Aorta (tissue), 5 donors: ENCODE measurements at places on chromosomes 11 and 22. TPM values are rescaled to one million over a fixed set of nuclear protein-coding genes. Genes with fewer than 3 reads are reported as not detected.

The RIMBP3B gene
- total RNA-seq = 0.66 TPM

The RAB39A gene
- 2.5 TPM for total RNA-seq

The CRYBA4 gene
- not detected for total RNA-seq

The FGF19 gene
- total RNA-seq = not detected

The CEND1 gene
- not detected for total RNA-seq

The ACO2 gene
- 53.7 TPM for total RNA-seq

The TEX12 gene
- total RNA-seq = 0.57 TPM

The PKDREJ gene
- 0.15 TPM for total RNA-seq

The CFAP300 gene
- 3.2 TPM for total RNA-seq

The BTBD18 gene
- not detected for total RNA-seq

The RFPL3 gene
- not detected for total RNA-seq

The KLHL35 gene
- 3.1 TPM for total RNA-seq

The DGCR6 gene
- 1.7 TPM for total RNA-seq

The C11orf65 gene
- total RNA-seq = 0.36 TPM

- H3K27ac ChIP-seq = no peak overlapping the region
- H3K36me3 ChIP-seq = no peaks in the 10 kb centered on the region
- no peaks in the 10 kb centered on the region for H3K4me1 ChIP-seq
- no peaks in the 10 kb centered on the region for H3K27me3 ChIP-seq
Measured at GRCh38 chr11:57356268-57356667, 18.1 kb downstream of the P2RX3 start.

GRCh38 chr11:10908215-10908951, 50.5 kb upstream of the ZBED5 start:
- no peak for DNase-seq
- no peaks in the 10 kb centered on the region for H3K36me3 ChIP-seq

GRCh38 chr22:24322522-24322921, 51.9 kb downstream of the SPECC1L start:
- no peaks in the 10 kb centered on the region for H3K27me3 ChIP-seq
- no peak overlapping the region for H3K4me3 ChIP-seq
- H3K36me3 ChIP-seq = peaks cover 1% of the 10 kb centered on the region
- no peak overlapping the region for H3K27ac ChIP-seq
- no peaks in the 10 kb centered on the region for H3K4me1 ChIP-seq

DNA sequence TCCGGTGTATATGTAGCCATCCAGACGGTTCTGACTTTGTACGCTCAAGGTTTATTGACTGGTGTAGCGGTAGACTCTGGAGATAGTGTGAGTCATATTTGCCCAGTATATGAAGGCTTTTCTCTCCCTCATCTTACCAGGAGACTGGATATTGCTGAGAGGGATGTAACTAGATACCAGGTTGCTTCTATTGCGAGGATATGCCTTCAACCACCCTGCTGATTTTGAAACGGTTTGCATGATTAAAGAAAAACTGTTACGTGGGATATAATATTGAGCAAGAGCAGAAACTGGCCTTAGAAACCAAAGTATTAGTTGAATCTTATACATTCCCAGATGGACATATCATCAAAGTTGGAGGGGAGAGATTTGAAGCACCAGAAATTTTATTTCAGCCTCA, 84.3 kb downstream of the GGT1 start:
- no peak overlapping the region for H3K4me3 ChIP-seq
- no peak for DNase-seq
- no peaks in the 10 kb centered on the region for H3K4me1 ChIP-seq
- no peaks in the 10 kb centered on the region for H3K36me3 ChIP-seq
- H3K27me3 ChIP-seq = no peaks in the 10 kb centered on the region
- no peak overlapping the region for H3K27ac ChIP-seq

- no peaks in the 10 kb centered on the region for H3K36me3 ChIP-seq
- no peak overlapping the region for H3K4me3 ChIP-seq
- peak; percentile 83 for DNase-seq
- H3K27ac ChIP-seq = no peak overlapping the region
- H3K4me1 ChIP-seq = no peaks in the 10 kb centered on the region
- H3K27me3 ChIP-seq = no peaks in the 10 kb centered on the region
Measured at GRCh38 chr22:39240831-39241793, 3.7 kb downstream of the PDGFB start.

GRCh38 chr11:29937526-29937925, 79.3 kb downstream of the KCNA4 start:
- no peaks in the 10 kb centered on the region for H3K36me3 ChIP-seq
- no peak overlapping the region for H3K4me3 ChIP-seq
- no peak overlapping the region for H3K27ac ChIP-seq

DNA sequence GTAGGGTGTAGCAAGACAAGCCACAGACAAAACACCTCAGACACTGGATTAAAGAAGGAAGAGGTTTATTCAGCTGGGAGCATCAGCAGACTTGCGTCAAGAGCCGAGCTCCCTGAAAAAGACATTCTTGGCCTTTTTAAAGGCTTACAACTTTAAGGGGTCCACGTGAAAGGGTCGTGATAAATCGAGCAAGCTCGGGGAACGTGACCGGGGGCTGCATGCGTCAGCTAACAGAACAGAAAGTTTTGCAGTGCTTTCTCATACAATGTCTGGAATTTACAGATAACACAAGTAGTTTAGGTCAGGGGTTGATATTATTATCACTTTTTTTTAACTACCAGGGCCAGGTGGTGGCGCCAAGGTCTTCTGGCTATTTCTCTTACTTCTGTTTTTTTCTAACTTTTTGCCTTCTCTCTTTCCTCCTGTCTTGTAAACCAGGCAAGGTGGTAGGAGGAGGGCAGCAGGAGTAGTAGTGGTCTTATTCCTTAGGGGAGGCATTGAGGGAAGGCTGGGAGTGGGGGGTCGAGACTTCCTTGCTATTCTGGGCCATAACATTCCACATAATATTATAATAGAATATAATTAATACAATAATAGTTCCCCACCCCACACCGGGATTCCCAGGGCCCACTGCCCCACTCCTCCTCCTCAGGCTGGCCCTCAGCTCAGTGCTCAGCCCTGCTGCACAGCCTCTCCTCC, 587 bp upstream of the ALDH3B1 start:
- no peaks in the 10 kb centered on the region for H3K4me1 ChIP-seq
- H3K27me3 ChIP-seq = no peaks in the 10 kb centered on the region
- H3K27ac ChIP-seq = no peak overlapping the region
- H3K36me3 ChIP-seq = no peaks in the 10 kb centered on the region
- no peak overlapping the region for H3K4me3 ChIP-seq

DNA sequence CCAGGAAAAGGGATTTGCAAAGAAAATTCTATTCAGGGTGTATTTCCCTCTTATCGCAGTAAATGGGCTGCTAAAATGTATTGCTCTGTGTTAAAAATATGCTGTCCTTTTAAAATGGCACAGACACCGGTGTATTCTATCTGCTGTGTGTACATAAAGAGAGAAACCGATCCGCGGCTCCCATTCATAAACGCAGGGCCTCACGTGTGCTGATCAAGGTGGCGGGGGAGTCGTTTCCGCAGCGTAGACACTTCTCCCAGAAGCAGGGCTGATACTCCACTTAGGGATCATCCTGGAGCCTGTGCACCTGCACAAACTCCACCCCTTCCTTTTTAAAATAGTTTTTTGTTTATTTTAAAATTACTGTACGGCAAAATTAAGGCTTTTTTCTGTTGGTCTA, 26.1 kb upstream of the IGSF9B start:
- peaks cover 1% of the 10 kb centered on the region for H3K27me3 ChIP-seq
- H3K4me1 ChIP-seq = no peaks in the 10 kb centered on the region
- H3K4me3 ChIP-seq = no peak overlapping the region
- H3K27ac ChIP-seq = no peak overlapping the region

GRCh38 chr11:96960476-96960875, 570.7 kb downstream of the JRKL start:
- no peak for DNase-seq
- no peaks in the 10 kb centered on the region for H3K36me3 ChIP-seq
- no peak overlapping the region for H3K4me3 ChIP-seq
- no peaks in the 10 kb centered on the region for H3K4me1 ChIP-seq

DNA sequence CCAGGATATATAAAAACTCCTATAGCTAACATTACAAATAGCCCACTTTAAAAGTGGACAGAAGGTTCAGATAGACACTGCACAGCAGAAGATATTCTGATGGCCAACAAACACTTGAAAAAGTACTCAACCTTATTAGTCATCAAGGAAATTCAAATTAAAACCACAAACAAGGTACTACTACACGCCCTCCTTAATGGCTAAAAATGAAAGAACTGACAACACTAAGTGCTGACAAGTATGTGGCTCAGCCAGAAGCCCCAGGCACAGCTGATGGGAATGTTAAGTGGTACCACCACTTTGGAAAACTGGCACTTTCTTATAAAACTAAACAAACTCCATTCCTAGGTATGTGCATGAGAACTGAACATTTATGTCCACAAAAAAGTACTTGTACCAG, 320.1 kb downstream of the TBC1D22A start:
- H3K27me3 ChIP-seq = no peaks in the 10 kb centered on the region
- DNase-seq = no peak
- H3K4me3 ChIP-seq = no peak overlapping the region
- H3K4me1 ChIP-seq = no peaks in the 10 kb centered on the region
- no peaks in the 10 kb centered on the region for H3K36me3 ChIP-seq

GRCh38 chr11:106424111-106424510, 346.6 kb downstream of the AASDHPPT start:
- H3K27ac ChIP-seq = no peak overlapping the region
- no peak overlapping the region for H3K4me3 ChIP-seq
- no peak for DNase-seq
- H3K36me3 ChIP-seq = no peaks in the 10 kb centered on the region

DNA sequence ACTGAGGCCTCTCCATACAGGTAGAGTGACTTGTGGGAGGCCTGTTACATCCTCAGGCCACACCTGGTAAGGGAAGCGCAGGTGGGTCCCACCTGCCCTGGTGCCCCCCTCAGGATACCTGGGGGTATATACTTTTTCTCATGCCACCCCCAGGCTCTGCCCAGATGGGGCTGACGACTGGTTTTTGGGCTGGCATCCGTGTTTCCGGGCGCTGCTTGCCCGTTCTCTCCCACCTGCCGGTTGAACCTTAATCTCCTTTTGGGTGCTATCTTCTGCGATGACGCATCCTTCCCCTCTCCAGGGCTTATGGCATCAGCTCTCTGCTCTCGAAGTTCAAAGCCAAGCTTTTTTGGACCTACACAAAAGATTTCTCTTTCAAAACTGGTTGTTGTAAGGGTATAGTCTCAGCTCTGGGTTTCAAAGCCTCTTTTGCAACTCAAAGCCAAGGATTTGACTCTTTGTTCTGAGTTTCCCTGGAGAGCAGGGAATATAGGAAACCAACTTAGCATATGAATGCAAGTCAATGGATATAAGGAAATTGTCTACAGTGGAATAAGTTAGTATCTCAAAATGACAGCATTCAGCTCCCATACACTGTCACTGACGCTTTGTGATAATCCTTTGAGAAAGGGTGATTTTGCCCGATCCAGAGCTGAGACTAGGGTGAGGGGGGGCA, 8.6 kb upstream of the LRRC10B start:
- DNase-seq = no peak
- H3K4me3 ChIP-seq = no peak overlapping the region
- H3K27me3 ChIP-seq = no peaks in the 10 kb centered on the region
- no peak overlapping the region for H3K27ac ChIP-seq
- no peaks in the 10 kb centered on the region for H3K4me1 ChIP-seq
- no peaks in the 10 kb centered on the region for H3K36me3 ChIP-seq

DNA sequence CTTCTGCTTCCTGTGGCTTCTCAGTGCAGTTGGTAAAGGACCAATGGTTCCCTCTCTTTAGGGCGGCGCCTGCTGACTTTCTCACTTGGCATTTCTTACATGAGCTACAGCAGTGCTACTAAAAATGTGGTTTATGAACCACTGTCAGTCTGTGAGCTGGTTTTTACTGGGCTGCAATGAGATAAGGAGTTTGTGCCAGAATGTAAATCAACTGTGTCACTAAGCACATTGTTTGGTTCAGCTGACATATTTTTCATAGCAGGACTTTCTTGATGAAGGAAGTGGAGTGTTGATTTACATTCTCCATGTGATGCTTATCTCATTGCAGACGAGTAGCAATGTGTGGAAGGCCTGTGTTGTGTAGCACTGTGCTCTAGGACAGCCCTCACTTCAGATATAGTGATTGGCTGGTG, 463.3 kb downstream of the SOX6 start:
- H3K27ac ChIP-seq = no peak overlapping the region
- no peaks in the 10 kb centered on the region for H3K4me1 ChIP-seq
- no peaks in the 10 kb centered on the region for H3K27me3 ChIP-seq
- no peaks in the 10 kb centered on the region for H3K36me3 ChIP-seq
- no peak for DNase-seq
- no peak overlapping the region for H3K4me3 ChIP-seq

DNA sequence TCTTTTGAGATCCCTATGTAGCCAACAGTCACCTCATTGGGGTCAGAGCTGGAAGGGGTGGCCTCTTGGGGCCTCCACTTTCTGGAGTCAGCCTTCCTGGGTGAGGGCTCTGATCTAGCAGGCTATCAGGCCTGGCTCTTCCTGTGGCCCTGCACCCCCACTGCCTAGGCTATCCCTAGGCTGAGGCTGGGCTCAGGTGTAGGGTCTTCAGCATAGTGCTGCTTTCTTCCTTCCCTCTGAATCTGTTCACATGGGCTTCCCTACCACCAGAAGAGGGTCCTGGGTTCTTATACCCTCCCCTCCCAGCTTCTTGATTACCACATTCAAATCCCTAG, 456 bp upstream of the SPI1 start:
- no peaks in the 10 kb centered on the region for H3K36me3 ChIP-seq
- no peak overlapping the region for H3K27ac ChIP-seq
- DNase-seq = no peak
- H3K4me3 ChIP-seq = no peak overlapping the region

- peak overlapping the region; percentile 76 for H3K4me3 ChIP-seq
- peak; percentile 90 for DNase-seq
- peak overlapping the region; percentile 92 for H3K27ac ChIP-seq
- peaks cover 2% of the 10 kb centered on the region for H3K4me1 ChIP-seq
Measured at GRCh38 chr11:118608360-118609227, 1.2 kb downstream of the PHLDB1 start.

- no peaks in the 10 kb centered on the region for H3K36me3 ChIP-seq
- H3K27me3 ChIP-seq = no peaks in the 10 kb centered on the region
- peak; percentile 70 for DNase-seq
- H3K4me3 ChIP-seq = no peak overlapping the region
Measured at GRCh38 chr11:10488121-10488933, 33.3 kb downstream of the AMPD3 start.

- H3K4me3 ChIP-seq = no peak overlapping the region
- H3K36me3 ChIP-seq = no peaks in the 10 kb centered on the region
- no peak for DNase-seq
Measured at GRCh38 chr11:132072858-132073211, 702.4 kb downstream of the NTM start.

- H3K4me3 ChIP-seq = no peak overlapping the region
- peak; percentile 66 for DNase-seq
- no peak overlapping the region for H3K27ac ChIP-seq
Measured at GRCh38 chr11:1868636-1869291, 15.9 kb downstream of the LSP1 start.

GRCh38 chr11:19910931-19911330, 198.3 kb downstream of the NAV2 start:
- no peak for DNase-seq
- peak overlapping the region; percentile 59 for H3K27ac ChIP-seq
- H3K27me3 ChIP-seq = no peaks in the 10 kb centered on the region
- H3K36me3 ChIP-seq = peaks cover 6% of the 10 kb centered on the region
- H3K4me3 ChIP-seq = no peak overlapping the region
